ENCODE measurements at places on chromosomes 12 and 14.

DNA sequence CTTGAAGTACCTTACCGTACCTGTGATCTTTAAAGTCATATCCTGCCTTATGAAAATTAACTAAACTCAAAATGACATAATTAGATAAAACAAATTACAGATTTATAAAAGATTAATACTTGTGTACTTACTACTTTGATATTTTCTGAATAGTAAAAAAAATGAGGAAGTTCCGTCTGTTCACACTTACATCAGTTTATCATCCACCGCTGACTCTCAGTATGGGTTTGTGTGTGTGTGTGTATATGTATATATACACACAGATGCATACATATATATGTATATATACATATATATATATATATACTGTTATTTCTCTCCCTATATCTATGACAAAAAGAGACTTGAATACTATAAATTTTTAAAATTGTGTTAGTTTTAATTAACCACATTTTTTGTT, 65.0 kb upstream of the MON2 start:
- no peak for DNase-seq

GRCh38 chr14:91898372-91898771, 31.0 kb upstream of the TC2N start:
- DNase-seq: no peak

DNA sequence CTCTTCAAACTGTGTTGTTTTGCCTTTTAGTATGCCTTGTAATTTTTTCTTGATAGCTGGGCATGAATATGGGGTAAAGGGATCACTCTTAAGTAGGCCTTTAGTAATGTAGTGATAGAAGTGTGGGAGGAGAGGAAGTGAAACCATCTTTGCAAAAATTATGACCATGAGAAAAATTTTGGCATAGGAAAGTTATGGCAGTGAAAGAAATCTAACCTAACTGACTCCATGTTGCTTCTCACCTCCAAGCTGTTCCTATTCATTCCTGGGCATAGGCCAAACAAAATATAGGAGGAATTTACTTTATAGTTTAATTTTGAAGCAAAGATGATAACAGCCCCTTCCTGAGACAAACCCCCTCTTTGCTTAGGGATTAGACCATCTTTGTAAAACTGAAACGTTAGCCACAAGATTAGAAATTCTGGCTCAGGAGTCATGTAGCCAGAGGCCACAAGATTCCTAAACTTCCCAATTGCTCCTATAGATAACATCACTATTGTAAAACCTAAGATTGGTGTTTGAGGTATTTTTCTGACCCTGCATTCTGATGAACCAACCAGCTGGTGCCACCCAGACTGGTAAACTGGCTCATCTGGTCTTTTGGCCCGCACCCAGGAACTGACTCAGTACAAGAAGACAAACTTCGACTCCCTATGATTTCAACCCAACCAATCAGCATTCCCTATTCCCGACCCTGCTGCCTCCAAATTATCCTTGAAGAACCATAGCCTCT, 45.8 kb downstream of the CRADD start:
- DNase-seq: no peak

DNA sequence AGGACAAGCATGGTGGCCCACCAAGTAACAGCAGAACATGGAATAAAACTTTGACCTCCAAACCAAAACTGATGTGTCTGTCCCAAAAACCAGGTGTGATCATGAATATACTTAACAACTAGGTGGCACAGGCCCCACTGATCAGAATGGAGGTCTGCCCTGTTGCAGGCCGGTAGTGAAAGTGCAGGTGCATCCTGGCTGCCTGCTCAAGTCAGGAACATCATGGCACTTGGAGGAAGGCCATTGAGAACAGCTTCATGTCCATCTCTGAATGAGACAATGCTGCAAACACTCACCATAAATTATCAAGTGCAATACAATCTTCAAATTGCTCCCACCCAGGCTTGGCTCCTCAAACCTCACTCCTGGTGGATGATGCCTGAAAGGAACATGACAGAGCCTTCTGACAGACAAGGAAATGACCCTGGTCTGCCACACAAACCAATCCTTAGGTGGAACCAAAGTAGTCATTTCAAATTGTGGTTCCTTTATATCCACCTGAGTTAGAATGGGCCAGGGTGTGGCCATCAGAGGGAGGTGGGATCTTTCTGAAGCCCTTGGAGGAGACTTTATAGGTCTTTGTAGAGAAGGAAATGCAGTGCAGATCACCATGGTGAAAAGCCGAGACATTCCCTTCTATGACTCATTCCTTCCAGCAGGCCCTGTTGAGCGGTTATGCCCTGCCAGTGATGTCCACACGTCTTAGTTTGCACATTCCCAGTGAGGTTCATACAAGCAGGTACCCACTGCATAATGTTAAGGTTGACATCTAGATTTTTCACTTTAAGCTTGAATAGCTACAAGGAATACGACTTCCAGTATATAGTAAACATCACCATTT, 36.0 kb downstream of the EGLN3 start:
- no peak for DNase-seq

DNA sequence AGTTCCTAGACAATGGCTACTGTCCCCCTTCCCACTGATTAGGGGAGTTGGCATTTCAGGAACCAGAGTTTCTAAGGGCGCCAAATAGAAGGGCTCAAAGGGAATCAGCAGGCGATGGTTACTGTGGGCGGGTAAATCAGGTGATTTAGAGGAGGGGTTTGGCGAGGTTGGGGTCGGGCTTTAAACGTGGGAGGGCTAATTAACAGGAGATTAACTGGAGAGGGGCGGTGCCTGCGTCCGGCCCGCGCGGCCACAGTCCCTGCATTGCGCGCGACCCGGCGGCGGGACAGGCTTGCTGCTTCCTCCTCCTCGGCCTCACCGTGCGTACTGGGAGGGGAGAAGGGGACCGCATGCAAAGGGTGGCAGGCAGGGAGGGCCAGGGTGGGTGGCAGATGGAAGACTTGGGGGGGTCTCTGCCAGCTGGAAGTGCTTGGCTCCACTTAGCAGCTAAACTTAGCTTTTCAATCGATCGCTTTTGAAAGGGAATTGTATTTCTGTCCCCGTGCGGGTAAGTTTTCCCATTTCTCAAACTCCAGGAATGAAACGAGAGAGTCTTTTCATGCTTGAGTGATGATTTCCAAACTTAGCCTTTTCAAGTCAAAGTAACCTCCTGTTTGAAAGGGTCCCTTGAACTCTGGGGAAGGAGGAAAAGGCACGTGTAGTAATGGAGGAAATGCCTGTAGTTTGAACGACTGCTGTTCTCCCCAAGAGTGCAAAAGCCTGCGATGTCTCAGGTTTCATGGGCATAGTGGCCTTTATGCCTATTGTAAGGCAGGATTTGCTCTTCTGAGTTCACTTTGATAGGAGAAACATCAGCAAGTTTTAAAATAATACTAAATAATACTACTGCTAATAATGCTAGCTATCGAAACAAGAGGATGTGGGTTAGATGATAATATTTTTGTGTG, at the start of gene MGST1:
Gene MGST1, plus strand, starts transcription at position 255 of the 908 bp plus-strand sequence. CDS start 6,608 bp downstream, outside the sequence.
- no peak for DNase-seq

GRCh38 chr12:84397263-84397662, 515.3 kb downstream of the SLC6A15 start:
- no peak for DNase-seq

DNA sequence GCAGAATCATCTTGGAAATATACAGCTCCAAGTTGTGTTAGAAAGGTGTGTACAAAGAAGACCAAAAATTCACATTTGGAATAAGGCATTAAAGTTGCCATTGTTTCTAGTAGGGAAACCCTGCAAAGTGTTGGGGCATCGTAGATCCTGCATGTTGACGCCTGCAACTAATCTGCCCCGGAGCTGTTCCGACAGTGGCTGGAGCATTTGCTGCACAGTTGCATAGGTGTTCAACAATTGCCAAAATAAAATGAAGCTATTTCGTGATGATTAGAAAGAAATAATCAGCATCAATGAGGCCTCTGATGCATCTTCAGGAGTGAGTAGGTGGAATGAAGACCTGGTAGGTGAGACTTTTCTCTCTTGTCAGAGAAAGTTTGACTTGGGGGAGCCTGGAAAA, 47.3 kb downstream of the DAD1 start:
- DNase-seq: no peak

DNA sequence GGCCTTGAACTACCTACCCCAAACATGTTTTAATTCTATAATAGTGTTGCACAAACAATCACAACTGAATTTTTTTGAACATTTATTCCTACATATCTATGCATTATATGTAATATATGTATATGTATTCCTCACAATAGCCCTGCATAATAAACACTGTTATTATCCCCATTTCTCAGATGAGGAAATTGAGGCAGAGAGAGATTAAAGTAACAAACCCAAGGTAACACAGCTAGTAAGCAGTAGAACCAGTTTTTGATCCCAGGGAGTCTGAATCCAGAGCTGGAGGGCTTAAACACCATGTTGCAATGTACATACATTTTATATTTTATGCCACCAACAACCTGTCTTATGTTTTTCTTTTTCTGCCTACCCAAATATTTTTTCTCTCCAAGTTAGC, 26.5 kb upstream of the BMP4 start:
- DNase-seq: no peak

DNA sequence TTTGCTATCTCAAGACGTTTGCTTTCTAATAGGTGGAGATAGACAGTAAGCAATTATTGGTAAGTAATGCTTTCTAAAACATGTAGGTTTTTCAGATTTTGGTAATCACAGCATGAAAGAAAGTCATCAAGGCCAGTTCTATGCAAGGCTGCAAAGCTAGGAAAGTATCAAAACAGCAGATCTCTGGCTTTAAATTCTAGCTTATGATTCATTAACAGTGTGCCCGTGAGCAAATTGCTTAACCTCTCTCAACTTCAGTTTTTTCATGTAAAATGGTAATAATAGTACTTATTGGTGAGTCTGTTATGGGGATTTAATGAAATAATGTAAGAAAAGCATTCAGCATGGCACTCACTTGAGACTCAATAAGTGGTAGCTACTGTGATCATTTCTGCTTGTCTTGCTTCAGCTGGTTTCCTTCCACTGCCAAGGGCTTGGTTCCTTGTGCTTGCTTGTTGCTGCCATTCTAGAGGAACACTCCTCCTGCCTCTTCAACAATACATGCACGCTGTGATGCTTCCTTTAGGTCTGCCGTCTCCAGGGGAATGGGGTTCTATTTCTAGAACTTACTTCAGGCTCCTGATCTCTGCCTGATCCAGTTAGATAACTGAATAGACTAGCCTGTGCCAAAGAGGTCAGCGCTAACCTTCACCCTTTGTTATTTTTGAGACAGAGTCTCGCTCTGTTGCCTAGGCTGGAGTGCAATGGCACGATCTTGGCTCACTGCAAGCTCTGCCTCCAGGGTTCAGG, 88.4 kb downstream of the CAND1 start:
- DNase-seq: no peak

DNA sequence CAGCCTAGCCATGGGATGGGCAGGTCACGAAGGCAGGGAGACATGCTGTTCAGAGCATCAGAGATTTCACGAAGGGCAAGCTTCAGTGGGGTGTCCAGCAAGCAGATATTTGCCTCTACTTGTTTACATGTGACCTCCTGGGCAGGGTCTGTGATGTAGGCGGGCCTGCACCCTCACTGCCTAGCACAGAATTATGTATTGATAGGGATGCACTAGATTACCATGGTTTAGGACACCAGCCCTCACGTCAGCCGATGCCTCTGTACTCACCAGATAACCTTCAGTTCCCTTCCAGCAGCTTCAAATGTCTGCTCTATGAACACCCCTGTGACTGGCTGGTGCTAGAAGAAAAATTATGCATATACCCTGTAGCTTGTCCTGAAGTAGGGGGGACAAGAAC, 5.1 kb upstream of the EIF5 start:
- no peak for DNase-seq

DNA sequence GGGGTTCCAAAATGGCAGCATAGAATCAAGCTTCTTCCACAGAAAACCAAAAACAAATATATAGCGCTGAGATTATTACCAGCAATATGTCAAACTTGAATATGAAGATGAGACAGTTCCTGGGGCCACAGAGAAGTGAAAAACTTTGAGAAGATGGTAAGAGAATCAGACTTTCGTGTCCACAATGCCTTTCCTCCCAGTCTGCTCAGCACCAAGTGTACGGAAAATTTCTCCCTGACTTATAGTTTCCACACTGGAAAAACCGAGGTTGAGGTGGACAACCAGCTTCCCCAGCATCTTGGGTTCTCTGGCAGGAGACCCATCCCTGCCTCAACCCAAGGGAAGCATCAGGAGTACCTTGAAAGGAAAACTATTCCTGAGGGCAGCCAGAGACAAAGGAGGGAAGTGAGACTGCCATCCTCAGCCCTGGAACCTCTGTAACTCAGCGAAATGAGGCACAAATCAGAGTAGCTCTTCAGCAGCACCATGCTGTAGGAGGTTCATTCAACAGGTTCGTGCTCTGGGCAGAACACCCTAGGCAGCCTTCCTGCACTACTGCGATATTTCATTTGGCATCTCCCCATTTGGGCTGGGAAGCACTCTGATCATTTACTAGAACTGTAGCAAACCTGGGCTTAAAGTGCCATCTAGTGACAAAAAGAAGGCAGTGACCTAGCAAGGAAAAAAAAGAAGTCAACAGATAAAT, 52.4 kb upstream of the CAPRIN2 start:
- DNase-seq: no peak

- DNase-seq: no peak
Observed at GRCh38 chr12:27336282-27336653, 3.6 kb downstream of the BMAL2 start.

DNA sequence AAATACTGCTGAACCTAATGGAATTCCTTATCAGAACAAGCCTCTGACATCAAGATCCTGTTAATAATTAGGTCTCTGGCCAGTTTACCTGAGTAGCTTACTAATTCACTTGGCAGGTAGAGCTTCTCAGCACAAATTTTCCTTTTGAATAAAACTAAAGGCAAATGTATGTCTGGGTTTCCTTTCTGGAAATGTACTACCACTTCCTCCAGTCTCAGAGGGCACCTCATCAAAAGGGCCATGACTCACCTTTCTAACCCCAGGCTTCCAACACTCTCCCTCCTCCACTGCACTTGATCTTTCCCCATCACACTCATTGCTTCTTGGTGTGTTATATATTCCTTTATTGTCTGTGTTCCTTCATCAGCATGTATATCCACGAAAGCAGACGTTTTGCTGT, 90.5 kb downstream of the SLC2A13 start:
- DNase-seq: no peak

- DNase-seq: no peak
Observed at GRCh38 chr12:112322882-112323547, 59.2 kb downstream of the HECTD4 start.

GRCh38 chr12:108802101-108802961, 55.1 kb downstream of the SSH1 start:
- no peak for DNase-seq
